Right atrium auricular region (tissue), 2 donors: ENCODE measurements at places on chromosomes 6 and 20. TPM values are rescaled to one million over a fixed set of nuclear protein-coding genes. Genes with fewer than 3 reads are reported as not detected.
A peak's percentile ranks its signal among the peaks of the same experiment; 100 is the strongest.

GRCh38 chr6:26401987-26402658, at the start of gene BTN3A1:
TSS of gene BTN3A1 (plus strand) at chr6:26402275. CDS start at chr6:26405564, 3,289 bp downstream.
- peak; percentile 77 for DNase-seq

DNA sequence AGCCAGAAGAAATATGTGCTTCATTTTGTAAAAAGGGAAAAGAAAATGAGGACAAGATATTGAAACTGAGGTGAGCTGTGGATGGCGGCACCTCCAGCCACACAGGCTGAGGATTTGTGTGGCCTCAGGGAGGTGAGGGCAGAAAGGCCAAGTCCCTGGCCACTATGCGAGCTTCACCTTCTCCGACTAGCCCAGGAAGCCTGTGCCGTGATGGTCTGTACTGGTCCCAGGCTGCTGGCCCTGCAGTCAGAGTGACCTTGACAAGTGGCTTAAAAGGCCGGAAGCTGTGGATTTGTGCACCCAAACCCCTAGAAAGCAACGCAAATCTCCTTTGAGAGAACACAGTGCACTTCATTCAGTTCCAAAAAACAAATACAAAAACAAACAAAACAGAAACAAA, 48.1 kb downstream of the WDR27 start:
- no peak for DNase-seq

DNA sequence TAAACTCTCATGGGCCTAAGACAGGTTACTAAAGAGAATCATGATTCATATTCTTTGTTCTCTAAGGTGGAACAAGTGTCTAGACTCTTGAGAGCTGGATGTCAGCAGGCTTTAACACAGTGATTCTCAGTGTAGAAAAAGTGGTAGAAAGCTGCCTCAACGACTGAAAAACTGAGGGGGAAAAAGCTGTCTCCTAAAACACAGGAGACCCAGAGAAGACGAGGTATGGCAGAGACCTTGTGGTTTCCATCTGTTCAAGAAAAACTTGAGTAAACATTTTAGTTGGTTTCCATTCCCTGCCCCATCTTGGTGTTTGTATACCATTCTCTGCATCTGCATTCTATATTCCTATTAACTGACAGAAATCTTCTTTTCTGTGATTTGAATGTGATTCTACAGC, 57.6 kb upstream of the MAP3K7 start:
- DNase-seq = no peak

GRCh38 chr6:139587469-139587868, 213.0 kb upstream of the CITED2 start:
- DNase-seq = no peak

SMIM13 gene
- 9.0 TPM for total RNA-seq

GRCh38 chr6:105799056-105799455, 287.1 kb upstream of the PRDM1 start:
- DNase-seq = no peak

GRCh38 chr6:14217728-14218518, 100.4 kb downstream of the CD83 start:
- no peak for DNase-seq

ZNF341 gene
- 1.8 TPM for total RNA-seq

DNA sequence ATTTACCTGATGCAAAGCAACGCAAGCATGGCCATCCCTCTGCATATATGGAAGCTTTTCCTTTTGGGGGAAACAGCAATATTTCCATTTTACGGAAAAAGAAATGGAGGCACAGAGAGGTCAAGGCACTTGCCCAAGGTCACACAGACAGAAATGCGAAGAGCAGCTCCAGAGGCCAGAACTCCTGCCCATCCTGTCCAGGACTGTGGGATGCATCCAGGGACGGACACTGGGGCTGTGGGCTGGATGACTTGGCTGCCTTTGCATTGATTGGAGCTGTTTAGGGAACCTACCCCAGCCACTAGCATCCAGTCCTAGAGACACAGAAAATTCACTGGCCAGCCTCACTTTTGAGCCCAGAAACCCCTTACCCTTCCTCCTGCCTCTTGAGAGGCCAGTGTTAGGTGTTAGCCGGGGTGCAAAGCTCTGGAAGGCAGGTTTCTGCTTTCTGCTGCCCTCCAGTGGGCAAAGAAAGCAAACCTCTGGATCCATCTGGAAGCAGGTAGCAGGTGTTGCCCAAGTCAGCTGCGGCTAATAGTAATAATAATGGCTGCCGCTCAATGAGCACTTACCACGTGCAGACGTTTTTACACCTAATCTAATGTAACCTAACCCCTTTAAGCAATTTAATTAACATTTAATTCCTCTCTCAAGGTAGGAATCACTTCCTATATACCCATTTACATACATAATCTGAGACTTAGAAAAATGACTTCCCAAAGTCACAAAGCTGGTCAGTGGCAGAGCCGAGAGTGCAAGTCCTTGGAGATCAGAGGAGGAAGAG, 31.7 kb upstream of the CCN5 start:
- no peak for DNase-seq

- DNase-seq = no peak
These were observed 40.4 kb downstream of the TFEB start for GRCh38 chr6:41694815-41695526.

- no peak for DNase-seq
These were observed 464.2 kb downstream of the COL12A1 start for GRCh38 chr6:74741646-74742045.

- DNase-seq = no peak
These were observed 25.0 kb downstream of the FBXO5 start for GRCh38 chr6:152957796-152958195.

- DNase-seq = no peak
These were observed 180.9 kb downstream of the PHF3 start for GRCh38 chr6:63816401-63816981.

DNA sequence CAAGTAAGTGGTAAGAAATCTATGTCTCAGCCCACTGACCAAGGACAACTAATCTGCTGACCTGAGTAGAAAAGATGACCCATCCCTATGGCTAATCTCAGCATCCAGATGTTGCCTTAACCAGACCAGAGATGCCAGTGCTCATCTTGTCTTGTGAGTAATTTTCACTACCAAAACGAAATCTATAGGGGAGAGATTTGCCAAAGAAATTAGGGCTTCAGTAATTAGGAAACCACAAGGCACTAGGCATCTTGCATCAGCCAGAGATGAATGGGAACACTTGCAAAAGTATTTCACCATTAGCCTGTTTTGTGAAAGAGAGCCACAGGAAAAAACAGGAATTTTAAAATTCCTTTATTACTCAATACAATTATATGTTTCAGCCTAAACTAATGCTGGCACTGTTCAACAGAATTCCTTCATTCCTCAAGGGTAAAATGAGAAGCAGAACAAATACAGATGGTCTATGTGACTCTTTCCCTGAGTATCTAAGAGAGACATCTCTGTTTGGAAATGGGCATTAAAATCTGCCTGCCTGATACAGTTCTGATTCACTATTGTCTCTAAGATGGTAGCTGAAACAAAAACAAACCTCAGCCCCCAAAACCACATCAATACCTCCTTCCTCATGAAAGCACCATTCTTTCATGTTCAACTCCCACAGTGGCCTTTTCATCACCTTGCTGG, 87.8 kb downstream of the GMDS start:
- no peak for DNase-seq

- DNase-seq = no peak
These were observed 137.8 kb downstream of the PREX1 start for GRCh38 chr20:48689874-48690571.

GRCh38 chr6:7136859-7137334, 29.1 kb downstream of the RREB1 start:
- no peak for DNase-seq

- no peak for DNase-seq
These were observed 35.0 kb downstream of the EDN3 start for GRCh38 chr20:59335377-59335776.

DNA sequence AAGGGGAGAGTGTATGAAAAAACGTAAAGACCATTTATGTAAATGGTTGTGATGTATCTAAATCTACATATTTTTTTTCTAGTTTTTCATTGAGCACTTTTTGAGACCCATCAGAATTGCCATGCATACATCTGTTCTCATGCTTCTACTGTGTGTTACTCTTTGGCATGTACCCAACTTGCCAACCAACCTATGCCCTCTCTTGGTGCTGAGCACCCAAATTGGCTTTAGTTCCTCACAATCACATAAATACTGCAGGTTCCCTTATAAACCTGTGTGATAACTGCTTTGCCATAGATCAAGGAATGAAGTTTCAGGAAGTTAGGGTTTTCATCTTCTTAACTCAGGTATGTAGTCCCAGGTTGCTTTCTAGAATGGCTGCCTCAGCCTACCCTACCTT, 7.8 kb downstream of the ENPP3 start:
- DNase-seq = no peak

DNA sequence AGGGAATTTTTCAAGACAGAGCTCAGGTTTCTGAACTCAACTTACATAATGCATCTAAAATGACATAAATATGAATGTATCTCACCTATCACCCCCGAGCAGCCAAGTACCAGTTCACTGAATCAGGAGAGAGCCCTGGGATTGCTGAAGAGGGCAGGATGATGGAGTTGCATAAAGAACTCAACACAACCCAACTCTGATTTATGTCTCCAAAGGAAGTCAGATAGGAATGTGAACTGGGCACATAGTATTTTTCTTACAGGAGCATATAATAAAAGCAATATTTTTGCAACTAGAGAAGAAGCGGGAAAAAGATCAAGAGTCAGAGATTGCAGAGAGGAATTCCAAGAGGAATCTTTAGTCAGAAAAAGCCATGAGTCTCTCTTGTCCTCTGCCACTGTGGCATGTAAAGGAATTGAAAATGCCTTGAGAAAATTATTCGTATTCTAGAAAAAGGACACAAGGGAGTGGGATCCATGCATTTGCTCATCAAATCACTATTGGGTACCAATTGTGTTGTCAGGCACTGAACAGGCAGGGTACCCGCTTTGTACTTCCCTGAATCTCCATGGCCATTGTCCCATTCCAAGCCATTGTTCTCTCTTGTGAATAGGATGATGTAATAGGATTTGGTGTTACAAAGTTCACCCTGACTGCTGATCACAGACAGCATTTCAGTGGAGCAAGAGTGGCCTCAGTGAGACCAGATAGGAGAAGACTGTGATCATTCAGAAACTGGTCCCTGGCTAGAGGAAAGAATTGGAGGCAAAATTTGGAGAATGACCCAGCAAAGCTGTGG, 16.3 kb downstream of the RIN2 start:
- no peak for DNase-seq
